HS-5 (cell line): ENCODE measurements at places on chromosomes 11 and 22.

DNA sequence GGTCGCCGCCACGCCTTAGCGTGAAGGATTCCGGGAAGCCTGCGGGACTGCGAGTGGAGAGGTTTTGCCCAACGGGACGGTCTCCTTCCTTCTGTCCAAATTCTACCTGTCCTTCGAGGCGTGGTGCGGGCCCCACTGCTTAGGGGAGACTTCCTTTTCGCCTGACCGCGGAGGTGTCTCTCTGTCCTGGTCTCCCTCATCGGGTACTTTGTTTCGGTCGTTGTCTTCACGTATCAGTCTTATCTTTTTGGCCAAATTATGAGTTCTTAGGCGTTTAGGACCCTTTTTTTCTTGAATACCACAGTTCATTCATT lies 388 bp downstream of the HINFP start:
- no peak for DNase-seq

- no peak for DNase-seq
These were observed 119.5 kb downstream of the ENTHD1 start for GRCh38 chr22:39773976-39774539.

DNA sequence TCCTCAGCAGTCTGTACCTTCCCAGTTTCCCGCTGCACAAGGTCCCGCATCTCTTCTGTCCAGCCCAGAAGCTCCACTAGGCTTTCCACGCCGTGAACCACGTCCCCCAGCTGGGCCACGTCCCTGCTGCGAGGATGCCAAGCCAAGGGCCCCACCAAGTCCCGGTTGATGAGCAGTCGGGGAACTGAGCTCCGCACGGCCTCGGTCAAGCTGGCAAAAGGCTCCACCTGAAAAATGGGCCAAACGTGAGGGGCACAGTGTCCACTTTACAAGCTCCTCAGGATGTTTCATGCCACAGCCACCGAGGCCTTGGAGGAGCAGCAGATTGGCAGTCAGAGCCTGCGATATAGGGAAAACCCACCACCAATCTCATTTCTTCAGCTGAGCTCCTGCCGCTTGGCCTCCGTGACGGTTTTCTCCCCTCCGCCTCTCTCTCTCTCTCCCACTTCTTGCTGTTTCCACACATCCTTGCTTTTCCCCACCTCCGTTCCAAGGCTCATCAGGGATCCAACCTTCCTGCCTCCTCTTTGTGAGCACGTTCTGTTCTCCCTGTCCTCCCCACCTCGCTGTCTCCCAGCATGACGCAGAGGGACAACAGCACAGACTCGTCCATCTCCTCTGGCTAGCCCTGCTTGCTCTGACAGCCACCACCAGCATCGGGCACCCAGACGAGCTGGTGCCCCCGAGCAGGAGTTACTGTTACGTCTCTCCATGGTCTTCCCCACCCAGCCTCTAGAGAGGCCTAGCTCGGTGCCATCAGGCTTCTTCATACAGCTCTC lies 11.5 kb downstream of the RIC8A start:
- DNase-seq: no peak

DNA sequence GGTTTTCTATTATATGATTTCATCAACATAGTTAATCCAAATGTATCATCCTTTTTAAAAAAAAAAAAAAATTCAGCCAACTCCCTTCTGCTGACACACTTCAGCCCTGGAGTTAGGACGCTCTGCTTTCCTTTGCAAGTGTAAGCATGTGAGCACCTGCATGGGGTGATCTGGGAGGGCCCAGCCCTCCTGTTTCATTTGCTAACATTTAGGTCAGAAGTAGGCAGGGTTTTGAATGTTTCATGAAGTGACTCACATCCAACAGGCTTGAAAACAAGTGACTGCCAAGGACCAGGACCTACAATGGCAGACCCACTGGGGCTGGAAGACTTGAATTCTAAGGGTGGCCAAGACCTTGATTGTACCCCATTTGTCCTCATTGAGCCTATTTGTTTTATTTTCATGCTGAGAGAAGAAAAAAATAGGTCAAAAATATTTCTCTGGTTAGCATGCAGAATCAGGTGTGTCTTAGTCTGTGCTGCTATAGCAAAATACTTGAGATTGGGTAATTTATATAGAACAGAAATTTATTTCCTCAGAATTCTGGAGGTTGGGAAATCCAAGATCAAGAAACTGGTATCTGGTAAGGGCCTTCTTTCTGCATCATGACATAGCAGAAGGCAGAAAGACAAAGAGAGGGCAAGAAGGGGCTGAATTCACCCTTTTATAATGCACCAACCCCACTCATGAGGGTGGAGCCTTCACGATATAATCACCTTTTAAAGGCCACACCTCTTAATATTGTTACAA lies 137.6 kb downstream of the CD44 start:
- DNase-seq: no peak

DNA sequence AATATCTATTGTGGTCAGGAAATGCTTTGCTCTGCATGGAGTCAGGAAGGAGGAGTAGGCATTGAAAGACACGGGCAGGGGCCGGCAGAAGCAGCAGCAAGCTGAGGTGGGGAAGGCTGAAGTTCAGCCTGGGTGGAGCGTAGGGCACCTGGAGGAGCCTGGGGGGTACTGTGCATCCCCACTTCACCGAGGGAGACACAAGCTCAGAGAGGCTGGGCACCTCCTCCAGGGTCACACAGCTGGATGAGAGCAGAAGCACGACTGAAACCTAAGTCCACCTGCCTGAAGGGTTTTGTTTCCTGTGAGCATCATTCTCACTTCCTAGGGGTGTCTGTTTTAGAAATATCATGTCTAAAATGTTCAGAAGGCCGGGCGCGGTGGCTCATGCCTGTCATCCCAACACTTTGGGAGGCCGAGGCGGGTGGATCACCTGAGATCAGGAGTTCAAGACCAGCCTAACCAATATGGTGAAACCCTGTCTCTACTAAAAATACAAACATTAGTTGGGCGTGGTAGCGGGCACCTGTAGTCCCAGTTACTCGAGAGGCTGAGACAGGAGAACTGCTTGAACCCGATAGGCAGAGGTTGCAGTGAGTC lies 138.3 kb downstream of the MPPED1 start:
- no peak for DNase-seq

DNA sequence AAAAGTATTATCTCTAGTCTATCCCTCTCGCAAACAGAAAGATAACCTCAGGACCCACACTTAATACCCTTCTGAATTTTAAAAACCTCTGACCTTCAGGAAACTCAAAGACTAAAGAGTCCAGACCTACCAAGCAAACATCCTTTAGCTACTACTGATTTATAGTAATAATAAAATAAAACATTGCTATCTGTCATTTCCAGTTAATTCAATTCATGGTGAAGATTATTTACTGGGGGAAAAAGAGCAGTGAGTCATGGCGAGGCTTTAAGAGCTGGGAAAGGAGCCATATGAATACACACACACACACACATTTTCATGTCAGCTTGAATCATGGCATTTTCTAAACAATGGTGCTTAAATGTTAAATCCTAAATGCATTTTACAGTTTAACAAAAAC lies 87.1 kb downstream of the FAM76B start:
- peak; percentile 50 for DNase-seq

DNA sequence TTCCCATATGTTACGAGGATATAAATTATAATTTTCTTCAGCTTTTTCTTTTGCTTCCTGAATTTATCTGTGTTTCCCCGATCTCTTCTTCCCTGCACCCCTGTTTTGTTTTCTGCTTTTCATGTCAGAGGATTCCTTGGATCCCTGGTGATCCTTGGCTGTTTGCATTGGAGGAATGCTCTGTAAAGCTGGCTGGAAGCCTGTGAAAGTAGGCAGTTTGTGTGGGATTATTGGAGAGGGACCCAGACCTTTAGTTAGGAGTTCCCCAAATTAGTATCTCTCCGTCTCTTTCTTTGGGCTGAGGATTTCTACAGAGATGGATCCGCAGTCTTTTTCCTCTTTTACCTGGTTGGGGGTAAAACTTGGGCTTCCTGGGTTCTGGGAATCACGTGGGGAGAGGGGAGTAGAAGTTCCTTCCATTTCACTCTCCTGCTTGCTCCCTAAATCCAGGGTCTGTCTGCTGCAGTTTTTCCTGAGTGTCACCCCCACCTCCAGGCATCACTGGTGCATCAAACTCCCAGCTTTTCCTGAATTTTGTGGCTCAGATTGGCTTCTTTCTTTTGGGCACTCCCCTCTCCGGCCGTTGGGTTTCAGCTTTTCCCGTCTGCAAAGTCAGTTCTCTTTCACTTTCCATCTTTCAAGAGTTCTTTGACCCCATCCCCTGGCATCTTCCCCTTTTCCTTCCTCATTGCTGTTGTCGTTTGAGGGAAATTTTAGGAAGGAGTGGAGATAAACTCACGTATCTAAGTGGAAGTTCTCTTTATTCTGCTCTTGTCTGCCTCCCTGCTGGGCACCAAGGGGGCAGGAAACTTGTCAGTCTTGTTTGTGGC lies 79.1 kb upstream of the ALX4 start:
- no peak for DNase-seq
